Heart left ventricle (tissue), 16 donors: ENCODE measurements at places on chromosomes 13 and 19. TPM values are rescaled to one million over a fixed set of nuclear protein-coding genes. Genes with fewer than 3 reads are reported as not detected.

GRCh38 chr13:111511805-111512504 is 191.5 kb downstream of the TEX29 start:
- DNase-seq = no peak

GRCh38 chr13:28822801-28823200 is 2.7 kb downstream of the MTUS2 start:
- no peak for DNase-seq

The C19orf85 gene
- total RNA-seq = not detected

The EFNA2 gene
- not detected for total RNA-seq
